ENCODE measurements at places on chromosomes 13 and 19.

- no peak for DNase-seq
These were observed 608.3 kb downstream of the PCDH17 start for GRCh38 chr13:58239774-58240268.

DNA sequence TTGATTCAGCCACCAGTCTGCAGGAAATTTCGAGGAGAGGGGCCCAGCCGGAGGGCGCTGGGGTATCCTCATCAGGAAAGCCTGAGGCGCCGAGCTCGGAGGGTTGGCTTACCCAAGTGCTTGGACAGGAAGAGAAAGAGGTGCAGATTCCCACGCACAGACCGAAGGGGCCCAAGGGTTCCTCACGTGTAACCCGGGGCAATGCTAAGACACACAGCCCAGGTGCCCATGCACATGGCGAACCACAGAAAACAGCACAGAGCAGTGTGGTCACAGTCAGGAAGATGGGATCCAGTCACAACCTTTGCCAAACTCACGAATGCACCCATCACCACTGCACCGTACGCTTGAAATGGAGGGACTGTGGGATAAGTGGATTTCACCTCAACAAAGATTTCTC lies 30.9 kb downstream of the GRTP1 start:
- no peak for DNase-seq

DNA sequence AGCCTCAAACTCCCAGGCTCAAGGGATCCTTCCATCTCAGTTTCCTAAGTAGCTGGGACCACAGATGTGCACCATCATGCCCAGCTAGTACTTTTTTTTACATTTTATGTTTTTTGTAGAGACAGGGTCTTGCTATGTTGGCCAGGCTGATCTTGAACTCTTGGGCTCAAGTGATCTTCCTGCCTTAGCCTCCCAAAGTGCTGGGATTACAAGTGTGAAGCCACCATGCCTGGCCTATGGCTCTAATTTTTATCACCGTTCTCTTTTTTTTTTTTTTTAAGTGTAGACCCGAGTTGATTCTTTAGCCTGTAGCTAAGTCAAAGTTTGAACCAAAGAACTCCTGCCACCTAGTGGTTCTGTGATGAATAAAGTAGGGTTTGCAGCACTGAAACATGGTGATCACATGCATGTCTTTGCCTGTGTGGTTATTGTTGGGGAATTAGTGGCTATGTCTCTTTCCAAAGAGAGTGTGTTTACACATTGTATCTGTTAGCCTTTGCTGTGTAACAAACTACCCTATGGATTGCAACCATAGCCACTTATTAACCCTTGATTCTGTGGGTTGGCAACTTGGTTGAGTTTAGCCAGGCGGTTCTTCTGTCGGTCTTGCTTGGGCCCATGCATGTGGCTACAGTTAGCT lies 11.6 kb downstream of the NFILZ start:
- DNase-seq: no peak

DNA sequence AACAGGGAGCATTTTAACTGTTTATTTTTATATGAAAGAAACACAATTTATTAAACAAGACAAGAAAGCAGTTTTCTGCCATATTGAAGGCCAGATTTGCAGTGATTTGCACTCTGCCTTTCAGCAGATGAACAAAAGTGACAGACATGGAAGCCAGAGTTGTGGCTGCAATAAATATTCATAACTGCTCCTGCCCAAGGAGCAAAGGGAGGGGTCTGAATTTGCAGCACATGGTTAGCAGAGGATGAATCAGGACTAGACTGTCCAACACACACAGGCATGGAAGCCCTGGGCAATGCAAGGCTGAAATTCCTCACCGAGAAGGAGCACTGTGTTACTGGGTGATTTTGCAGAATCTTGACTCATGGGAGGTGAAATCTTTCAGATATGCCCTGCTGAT lies 418.2 kb downstream of the DCT start:
- DNase-seq: no peak

DNA sequence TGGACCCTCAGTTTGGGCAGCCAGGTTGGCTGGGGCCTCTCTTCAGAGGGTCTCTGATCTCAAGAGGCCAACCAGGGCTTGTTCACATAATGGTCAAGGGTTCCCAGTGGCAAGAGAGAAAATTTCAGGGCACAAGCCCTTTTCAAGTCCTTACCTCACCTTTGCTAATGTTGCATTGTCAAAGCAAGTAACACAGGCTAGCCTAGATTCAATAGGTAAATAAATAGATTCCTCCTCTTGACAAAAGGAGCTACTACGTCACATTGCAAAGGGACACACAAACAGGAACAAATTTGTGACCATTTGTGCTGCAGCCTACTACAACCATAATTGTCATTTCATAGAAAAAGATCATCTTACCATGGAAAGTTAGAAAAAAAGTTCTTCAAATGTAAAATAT lies 33.9 kb upstream of the FRY start:
- no peak for DNase-seq

DNA sequence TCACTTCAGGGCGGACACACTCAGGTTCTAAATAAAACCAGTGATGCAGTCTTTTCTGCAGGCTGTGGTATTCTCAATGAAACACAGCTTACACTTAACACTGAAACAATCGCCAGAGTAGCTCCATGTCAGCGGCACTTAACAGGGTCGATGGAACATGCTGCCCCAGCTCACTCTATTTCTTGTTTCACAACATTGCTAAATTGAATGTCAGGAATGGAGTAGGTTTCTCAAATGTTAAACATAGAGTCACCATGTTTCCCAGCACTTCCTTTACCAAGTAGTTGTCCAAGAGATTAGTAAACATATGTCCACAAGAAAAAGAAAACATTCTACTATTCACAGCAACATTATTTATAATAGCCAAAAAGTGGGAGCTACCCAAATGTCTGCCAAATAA lies 306.9 kb downstream of the SLITRK6 start:
- DNase-seq: no peak

GRCh38 chr13:72849571-72849970 lies 67.6 kb downstream of the PIBF1 start:
- DNase-seq: no peak

DNA sequence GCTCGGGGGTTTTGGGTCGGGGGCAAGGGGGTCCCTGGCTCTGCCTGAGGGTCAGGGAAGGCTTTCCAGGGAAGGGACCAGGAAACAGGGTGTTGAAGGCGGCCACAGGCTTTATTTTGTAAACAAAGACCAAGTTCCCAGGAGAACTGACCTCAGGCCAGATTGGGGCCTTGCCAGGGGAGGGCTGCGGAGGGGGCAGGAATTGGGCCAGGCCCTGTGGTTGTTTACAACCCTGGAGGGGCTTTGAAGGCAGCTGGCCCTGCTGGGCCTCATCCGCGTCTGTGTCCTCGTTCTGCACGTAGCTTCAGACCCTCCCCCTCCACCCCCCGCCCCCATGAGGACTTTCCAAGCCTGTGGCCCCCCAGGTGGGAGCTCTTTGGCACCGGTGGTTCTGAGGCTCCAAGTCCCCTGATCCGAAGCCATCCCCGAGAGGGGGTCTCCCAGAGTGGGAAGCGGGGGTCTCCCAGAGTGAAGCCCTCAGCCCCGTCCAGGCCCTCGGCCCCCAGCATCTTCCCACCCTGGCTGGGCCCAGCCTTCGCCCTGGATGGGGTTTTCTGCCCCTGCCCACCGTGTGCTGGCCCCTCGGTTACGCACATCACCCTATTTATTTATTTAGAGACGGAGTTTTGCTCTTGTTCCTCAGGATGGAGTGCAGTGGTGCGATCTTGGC lies 13.5 kb upstream of the BSG start:
- no peak for DNase-seq

DNA sequence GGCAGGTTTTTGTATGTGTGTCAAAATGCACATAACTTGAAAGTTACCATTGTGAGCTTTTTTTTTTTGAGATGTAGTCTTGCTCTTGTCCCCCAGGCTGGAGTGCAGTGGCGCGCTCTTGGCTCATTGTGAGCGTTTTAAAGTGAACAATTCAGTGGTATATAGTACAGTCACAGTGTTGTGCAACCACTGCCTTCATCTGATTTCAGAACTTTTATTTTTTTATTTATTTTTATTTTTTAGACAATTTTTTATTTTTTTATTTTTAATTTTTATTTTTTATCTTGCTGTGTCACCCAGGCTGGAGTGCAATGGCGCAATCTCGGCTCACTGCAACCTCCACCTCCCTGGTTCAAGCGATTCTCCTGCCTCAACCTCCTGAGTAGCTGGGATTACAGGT lies 15.0 kb downstream of the SLC25A42 start:
- no peak for DNase-seq

- DNase-seq: no peak
These were observed 1.2 kb downstream of the NOSIP start for GRCh38 chr19:49579193-49579592.

All from tibial artery (tissue), 4 donors.